ENCODE measurements at places on chromosomes 4 and X. TPM values are rescaled to one million over a fixed set of nuclear protein-coding genes. Genes with fewer than 3 reads are reported as not detected.

GRCh38 chrX:21990832-21991231, 41.3 kb upstream of the PHEX start:
- no peak for DNase-seq

OTUD6A gene
- total RNA-seq, result not detected

DNA sequence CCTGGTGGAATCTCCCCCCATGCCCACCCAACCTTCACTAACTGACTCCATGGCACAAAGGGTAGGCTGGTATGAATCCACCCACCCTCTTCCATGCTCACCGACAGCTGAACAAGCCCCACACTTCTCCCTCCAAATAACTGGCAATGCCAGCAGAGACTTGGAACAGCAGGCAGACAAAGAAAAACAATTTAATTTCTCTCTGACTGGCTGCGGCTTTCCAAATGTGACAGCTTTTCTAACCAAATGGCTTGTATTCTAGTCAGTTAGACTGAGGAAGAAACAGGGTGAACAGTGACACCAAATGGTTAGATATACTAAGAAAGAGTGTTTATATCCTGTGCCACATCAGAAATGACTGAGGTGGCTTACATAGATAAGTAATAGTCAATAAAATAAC, 199.3 kb upstream of the ADAMTS3 start:
- DNase-seq, result no peak

CFAP99 gene
- total RNA-seq, result not detected

NAP1L3 gene
- total RNA-seq, result 0.17 TPM

- no peak for DNase-seq
Observed at GRCh38 chr4:9946170-9946569, 75.1 kb downstream of the SLC2A9 start.

GRCh38 chrX:139192386-139192961, 338.1 kb upstream of the F9 start:
- DNase-seq, result no peak

- peak; percentile 4 for DNase-seq
Observed at GRCh38 chr4:126004941-126005340, 690.2 kb downstream of the FAT4 start.

DNA sequence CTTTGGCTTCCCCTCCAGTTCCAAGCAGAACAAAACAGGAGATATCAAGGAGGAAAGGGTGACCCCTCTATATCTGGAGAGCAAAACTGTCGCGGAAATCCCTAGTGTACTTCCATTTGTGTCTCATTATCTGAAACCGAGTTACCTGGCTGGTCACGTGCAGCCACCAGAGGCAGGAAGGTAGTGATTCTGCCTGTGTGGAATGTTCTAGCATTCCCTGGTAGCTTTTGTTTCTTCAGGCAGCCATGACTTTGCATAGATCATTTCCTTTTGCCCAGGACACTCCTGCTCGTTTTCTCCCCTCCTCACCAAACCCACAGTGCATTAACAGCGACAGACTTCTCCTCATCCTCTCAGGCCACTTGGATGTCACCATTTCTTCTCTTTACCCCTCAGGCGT, 107.9 kb downstream of the PTTG2 start:
- no peak for DNase-seq

TMLHE gene
- total RNA-seq, result 16.4 TPM

- no peak for DNase-seq
Observed at GRCh38 chr4:102478186-102478585, 23.0 kb upstream of the NFKB1 start.

DNA sequence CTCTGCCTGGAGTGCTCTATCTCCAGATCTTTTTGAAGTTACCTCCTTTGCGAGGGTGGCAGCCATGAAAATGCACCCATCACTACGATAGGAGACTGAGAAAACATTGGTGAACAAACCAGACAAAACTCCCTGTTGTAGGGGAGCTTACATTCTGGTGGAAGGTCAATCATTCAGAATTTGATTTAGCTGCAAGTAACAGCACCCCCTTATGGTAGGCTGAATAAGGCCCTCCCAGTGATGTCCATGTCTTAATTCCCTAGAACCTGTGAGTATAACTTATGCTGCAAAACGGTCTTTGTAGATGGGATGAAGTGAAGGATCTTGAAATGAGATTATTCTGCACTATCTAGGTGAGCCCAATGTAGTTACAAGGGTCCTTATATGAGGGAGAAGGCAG, 5.6 kb upstream of the TEC start:
- DNase-seq, result peak; percentile 68

DNA sequence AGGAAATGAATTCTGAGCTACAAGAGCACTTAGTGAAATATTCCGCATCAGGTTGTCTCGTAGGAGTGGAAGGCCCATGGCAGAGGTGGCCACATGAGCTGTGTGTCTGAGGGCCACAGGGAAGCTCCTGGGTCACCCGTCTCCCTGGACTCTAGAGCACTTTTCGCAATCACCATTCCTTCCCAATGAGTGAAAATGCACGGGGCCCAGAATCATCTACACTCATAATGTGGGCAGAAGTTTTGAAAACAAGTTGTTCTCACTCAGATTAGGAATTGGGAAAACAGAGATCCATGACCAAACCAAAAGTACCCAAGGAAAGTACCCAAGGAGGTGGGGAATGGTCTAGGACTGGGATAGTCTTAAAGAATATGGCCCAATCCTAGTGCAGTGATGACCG, 94.4 kb downstream of the SCD5 start:
- DNase-seq, result no peak

GRCh38 chr4:8906668-8906970, 35.0 kb upstream of the HMX1 start:
- no peak for DNase-seq

DNA sequence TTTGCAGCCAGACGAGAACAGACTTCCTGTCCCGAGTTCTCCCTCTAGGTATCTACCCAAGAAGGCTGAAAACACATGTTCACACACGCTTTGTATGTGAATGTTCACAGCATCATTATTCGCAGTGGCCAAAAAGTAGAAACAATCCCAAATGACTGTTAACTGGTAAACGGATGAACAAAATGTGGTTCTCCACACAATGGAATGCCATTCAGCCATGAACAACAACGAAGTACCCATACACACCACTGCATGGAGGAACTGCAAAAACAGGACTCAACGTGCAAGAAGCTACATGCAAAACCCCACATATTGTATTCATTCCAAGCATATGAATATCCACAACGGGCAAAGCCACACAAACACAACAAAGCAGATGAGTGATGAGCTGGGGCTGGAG, 45.0 kb downstream of the PDHA1 start:
- DNase-seq, result no peak

- no peak for DNase-seq
Observed at GRCh38 chr4:77493120-77493752, 112.4 kb upstream of the CXCL13 start.

DNA sequence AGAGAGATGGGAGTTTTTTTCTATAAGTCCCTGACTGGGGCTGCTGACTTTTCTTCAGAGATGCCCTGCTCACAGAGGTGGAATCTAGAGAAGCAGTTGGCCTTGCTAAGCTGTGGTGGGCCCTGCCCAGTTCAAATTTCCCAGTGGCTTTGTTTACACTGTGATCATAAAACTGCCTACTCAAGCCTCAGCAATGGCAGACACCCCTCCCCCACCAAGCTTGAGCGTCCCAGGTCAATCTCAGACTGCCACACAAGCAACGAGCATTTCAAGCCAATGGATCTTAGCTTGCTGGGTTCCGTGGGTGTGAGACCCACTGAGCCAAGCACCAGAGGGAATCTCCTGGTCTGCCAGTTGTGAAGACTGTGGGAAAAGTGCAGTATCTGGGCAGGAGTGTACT, 199.8 kb upstream of the WDFY3 start:
- DNase-seq, result no peak

DNA sequence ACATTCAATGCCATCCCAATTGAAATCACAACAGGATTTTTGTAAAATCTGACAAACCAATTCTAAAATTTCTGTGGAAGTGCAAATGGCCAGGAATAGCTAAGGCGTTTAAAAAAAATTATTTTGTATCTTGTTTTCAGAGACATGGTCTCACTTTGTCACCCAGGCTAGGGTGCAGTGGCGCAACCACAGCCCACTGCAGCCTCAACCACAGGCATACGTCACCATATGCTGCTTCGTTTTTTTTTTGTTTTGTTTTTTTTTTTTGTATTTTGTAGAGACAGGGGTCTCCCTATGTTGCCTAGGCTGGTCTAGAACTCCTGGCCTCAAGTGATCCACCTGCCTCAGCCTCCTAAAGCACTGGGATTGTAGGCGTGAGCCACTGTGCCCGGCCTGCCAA, 24.5 kb downstream of the ZNF41 start:
- no peak for DNase-seq

- DNase-seq, result no peak
Observed at GRCh38 chr4:7515390-7515902, 80.7 kb upstream of the PSAPL1 start.

CHIC2 gene
- 5.4 TPM for total RNA-seq

GRCh38 chr4:100174985-100175383, 15.3 kb downstream of the DDIT4L start:
- no peak for DNase-seq

- no peak for DNase-seq
Observed at GRCh38 chr4:55874831-55875230, 21.4 kb downstream of the EXOC1 start.

HSFX4 gene
- total RNA-seq, result not detected

DNA sequence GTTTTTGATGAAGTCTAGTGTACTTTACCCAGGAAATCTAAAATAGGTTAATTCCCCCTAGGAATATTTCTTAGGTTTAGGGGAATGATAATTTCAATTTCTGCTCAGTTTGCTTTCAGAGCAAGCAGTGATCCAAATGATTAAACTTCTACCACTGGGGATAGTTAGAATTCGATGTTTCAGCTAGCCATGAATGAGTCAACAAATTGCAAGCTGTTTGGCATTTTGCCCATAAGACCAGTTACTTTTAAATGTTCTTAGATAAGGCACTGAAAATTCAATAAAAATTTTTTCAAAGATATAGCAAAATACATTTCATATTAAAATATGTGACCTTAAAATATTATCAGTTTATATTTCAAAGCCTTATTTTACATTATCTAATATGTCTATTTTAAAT, 993.6 kb downstream of the ARAP2 start:
- no peak for DNase-seq

SLC16A2 gene
- total RNA-seq, result 24.7 TPM

- DNase-seq, result no peak
Observed at GRCh38 chrX:45347877-45348276, 147.2 kb upstream of the DIPK2B start.

TMPRSS11A gene
- not detected for total RNA-seq

DNA sequence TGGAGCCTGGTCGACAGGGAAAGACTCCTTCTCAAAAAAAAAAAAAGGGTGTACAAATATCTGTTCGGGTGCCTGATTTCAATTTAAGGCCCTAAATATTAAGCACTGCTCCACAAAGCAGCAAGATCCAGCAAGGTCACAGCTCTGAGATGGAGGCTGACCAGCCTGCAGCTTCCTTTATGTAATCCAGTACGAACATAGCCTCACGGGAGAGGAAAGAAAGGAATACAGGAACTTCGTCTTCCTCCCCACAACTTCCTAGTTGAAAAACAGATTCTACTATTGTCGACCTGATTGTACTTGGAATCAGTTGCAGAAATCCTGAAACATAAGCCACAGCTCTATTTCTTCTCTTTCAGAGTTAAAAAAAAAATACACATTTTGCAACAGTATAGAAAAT, 53.5 kb upstream of the TBC1D9 start:
- DNase-seq, result no peak

GRCh38 chr4:3375688-3376087, 66.1 kb upstream of the HGFAC start:
- DNase-seq, result peak; percentile 49

GRCh38 chrX:68433155-68433980, at the start of gene OPHN1:
OPHN1 (minus strand) TSS chrX:68433495; CDS start chrX:68433020, 475 bp downstream.
- peak; percentile 69 for DNase-seq

DNA sequence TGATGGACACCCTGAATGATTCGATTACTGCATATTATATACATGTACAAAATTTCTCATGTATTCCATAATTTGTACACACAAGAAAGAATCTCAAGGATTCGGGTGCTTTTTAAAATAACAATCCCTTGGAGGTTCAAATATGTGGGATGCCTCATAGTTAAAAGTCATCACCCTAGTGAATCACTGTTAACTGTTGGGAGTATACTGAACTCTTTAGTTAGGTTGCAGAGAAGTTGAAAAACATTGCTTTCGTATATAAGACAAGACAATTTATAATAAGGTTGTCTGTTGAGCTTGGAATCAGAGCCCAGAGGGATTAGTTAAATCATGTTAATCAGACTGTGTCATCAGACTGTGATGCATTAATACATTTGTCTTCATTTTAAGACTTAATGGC, 15.6 kb downstream of the DCK start:
- no peak for DNase-seq

DNA sequence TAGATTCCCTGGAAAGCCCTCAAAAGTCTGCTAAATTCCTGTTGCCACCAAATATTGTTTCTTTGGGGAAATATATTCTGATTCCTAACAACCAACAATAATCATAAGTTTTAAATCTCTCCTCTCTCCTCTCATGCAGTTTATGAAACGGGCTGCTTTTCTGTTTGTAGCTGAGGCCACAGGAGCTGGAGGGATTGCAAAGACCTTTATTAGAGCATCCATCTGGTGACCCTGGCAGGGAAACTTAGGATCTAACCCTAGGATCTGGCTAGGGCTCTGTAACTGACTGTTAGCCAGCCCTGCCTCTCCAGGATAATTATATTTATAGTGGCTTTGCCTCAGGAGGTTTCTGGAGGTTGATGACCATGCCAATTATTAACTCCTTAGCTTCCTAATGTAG, 56.9 kb downstream of the SMAD1 start:
- DNase-seq, result no peak

DNA sequence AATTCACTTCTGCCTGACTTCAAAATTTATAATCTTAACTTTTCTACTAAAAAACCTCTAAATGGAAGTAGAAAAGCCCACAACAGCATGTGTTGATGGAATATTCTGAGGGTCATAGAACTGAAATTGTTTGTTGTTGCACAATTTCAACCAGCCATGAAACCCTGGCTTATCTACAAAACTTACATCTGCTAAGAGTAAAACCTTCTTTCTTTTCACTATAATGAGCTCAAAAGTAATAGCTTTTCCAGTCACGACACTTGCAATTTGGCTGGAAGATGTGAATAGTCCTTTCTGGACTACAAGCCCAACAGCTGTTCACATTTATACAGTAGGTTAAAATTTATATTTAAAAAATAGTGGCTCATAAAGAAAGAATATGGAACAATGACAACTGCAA, 250.0 kb downstream of the GPAT3 start:
- DNase-seq, result no peak

DNA sequence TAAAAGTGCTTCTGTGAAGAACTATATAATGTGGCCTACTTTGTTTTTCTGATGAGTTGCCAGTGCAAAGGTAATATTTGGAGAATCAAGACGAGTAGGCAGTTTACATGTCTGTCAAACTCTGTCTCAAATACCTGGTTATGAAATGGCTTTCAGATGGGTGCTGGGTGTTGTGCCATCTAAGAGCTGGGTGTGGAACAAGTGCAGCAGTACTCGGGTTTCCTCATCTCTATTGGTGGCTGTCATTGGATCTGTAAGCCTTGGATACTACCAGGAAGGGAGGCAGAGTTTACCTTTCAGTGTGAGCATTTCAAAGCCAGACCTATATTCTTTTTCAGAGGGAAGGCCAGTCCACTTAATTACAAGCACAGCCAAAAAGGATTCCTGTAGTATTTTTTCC, 37.2 kb downstream of the MTM1 start:
- DNase-seq, result no peak

DTHD1 gene
- not detected for total RNA-seq
